Ecto neural progenitor cell (in vitro differentiated cells): ENCODE measurements at places on chromosomes 3 and 15.

GRCh38 chr3:122668930-122669730 is 11.5 kb upstream of the PARP14 start:
- DNase-seq, result no peak

- DNase-seq, result no peak
Observed at GRCh38 chr3:27905625-27906024, 183.5 kb upstream of the EOMES start.

GRCh38 chr3:115626006-115626409 is 2.7 kb downstream of the GAP43 start:
- no peak for DNase-seq

DNA sequence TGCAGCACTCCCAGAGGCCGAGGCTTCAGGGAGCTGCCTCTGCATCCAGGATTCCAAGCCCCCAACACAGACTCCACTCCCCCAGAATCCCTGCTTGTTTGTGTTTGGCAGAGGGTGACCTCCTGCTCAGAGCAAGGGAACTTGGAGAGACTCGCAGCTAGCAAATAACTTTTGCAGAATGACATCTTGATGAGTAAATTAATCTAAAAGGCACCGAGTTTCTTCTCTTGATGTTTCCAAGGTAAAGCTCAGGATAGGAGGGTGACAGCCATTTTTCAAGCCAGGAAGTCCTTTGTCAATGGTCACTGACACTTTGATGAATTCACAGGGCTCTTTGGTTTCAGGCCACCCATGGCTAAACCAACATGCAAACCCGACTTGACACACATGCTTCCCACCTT is 523.0 kb downstream of the NTRK3 start:
- DNase-seq, result no peak

DNA sequence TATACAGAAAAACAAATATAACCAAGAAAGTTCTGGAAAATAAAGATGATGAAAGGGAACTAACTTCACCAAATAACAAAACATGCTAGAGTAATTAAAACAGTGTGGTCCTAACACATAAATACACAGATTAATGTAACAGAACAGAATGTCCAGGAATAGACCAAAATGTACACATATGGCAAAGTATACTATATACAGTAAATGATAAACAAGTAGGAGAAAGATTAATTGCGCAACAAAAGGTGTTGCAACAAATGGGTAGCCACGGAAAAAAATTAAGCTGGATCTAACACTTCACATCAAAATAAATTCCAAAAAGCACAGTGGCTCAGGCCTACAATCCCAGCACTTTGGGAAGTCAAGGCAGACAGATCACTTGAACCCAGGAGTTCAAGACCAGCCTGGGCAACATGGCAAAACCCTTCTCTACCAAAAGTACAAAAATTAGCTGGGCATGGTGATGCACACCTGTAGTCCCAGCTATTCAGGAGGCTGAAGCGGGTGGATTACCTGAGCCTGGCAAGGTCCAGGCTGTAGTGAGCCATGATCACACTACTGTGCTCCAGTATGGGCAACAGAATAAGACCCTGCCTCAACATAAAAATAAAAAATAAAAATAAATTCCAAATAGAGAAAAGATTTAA is 19.8 kb downstream of the SCAP start:
- DNase-seq, result no peak

- DNase-seq, result no peak
Observed at GRCh38 chr3:128590948-128591347, 59.7 kb downstream of the RPN1 start.

GRCh38 chr3:71226565-71227269 is 356.8 kb downstream of the FOXP1 start:
- DNase-seq, result no peak

GRCh38 chr15:68829068-68829467 is 8.4 kb upstream of the ANP32A start:
- DNase-seq, result no peak

DNA sequence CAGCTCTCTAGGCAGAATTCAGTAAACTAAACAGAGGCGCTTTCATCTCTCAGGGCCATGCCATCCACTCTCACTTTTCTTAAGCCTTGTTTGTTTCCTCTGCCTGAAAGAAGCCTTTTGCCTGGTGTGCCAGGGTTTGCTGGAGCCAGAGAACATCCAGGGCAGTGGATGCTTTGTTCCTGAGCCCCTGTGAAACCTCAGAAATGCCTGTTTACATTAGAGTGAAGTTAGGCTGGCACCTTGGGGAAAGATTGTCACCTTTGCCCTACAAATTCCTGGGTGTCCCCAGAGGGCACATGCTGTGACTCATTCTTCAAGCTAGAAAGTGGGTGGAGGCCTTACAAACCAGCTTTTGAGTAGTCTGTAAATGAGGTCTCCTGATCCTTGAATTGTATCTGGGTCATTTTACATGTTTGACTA is 10.7 kb upstream of the TRAK1 start:
- DNase-seq, result no peak

GRCh38 chr3:85567071-85567676 is 608.4 kb downstream of the CADM2 start:
- peak; percentile 61 for DNase-seq

DNA sequence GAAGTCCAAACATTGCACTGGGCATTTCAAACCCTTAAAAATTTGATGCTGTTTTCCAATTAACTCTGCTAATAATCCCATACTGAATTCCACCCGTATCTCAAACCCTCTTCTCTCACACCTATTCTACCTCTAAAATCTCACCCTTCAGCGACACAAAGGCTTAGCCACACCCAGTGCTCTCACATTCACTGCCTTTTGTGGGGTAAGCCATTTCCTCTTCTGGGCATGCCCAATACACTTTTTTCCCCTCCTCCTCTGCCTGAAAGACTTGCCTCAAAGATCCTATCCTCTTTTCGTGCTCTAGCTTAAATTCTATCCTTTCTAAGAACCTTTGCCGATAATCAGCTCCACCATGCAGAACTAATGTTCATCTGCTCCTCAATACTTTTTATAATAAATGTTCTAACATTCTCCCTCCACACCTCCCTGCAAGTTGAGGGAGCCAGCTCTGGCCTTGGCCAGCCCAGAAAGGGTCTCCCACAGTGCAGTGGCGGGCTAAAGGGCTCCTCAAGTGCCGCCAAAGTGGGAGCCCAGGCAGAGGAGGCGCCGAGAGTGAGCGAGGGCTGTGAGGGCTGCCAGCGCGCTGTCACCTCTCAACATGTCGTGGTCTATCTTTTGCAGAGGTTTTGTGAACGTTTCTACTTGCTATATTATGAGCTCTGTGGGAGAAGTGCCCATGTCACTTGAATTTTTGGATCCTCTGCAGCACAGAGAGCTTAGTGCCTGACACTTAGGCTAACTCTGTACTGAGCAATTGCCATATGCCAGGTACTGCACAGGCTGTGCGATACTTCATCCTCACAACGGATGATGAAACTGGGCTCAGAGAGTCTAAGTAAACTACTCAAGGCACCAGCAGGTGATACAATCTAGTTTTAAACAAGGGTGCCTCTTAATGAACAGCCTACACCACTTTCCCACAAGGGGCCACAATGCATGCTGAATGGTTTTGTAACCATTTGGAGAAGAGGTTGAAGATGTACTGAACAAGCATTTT is 53.6 kb upstream of the BCL6 start:
- DNase-seq, result no peak
